ENCODE measurements at places on chromosomes 1 and 21. TPM values are rescaled to one million over a fixed set of nuclear protein-coding genes. Genes with fewer than 3 reads are reported as not detected.

DNA sequence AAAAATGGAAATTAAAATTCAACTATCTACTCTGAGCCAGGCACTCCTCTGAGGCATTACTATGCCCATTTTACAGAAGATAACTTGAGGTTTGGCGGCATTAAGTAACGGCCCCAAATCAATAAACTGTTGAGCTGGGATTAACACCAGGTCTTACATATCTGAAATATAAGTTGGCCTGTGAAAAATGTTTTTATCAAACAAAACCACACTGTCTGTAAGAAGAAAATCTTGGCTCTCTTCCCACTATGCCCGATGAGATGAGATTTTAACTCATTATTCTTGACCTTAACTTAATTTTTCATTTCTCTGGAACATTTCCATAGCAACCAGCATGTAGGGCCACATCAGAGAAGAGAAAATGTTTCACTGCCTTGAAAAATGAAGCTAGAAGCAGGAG is 21.8 kb downstream of the RC3H1 start:
- no peak for DNase-seq

DNA sequence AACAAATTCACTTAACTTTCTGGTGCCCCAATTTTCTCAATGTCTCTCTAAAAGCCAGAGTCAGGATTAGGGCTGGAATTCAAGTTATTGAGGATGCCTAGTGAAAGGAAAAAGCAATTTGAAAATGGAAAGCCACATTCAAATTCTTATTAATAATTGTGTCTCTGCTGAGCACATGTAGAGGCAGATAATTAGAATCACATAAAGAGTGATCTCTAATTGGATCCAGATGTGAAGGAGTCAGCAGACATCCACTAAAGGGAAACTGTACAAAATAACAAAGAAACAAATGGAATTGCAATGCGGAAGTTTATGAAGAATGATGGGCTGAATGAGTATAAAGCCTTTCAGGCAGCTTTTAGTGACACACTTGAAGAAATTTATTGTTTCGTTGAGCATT is 482.6 kb downstream of the TTLL7 start:
- no peak for DNase-seq

DNA sequence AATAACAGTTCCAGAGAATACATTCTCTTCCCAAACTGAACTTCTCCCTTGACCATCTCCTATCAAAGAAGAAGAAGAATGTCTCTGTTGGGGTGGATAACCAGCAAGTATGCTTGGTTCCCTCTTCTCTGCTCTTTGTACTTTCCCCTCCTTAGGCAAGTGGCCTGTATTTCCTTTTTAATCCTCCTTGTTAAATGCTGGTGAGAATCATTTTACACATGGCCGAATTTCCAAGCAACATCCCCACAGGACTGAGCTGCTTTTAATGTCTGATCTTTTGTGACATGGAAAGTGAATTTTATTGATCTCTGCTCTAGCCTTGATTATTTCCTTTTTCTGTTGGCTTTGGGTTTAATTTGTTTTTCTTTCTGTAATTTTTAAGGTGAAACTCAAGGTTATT is 336.7 kb downstream of the DUSP10 start:
- no peak for DNase-seq

GRCh38 chr1:24427545-24427862 is 11.9 kb downstream of the NIPAL3 start:
- DNase-seq = no peak

NFASC gene
- 40.6 TPM for total RNA-seq

DNA sequence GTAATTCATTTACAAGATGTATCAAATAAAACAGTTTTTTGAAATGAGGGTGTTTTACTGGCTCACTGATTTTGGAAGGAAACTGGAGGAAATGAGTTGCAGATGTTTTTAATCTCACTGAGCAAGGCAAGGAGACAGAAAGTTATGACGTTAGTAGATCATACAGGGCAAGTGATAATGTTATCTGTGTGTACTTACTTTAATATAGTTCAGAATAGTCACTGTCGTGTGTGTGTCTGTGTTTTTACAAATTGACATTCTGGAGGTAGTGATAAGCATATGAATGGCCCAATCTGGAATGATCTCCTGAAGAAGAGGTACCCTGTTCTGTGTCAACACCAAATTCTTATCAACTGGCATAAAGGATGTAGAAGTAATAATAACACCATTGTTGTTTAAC is 1.9 kb upstream of the GBP4 start:
- DNase-seq = no peak

MYOG gene
- total RNA-seq = not detected

CA6 gene
- total RNA-seq = not detected

DNA sequence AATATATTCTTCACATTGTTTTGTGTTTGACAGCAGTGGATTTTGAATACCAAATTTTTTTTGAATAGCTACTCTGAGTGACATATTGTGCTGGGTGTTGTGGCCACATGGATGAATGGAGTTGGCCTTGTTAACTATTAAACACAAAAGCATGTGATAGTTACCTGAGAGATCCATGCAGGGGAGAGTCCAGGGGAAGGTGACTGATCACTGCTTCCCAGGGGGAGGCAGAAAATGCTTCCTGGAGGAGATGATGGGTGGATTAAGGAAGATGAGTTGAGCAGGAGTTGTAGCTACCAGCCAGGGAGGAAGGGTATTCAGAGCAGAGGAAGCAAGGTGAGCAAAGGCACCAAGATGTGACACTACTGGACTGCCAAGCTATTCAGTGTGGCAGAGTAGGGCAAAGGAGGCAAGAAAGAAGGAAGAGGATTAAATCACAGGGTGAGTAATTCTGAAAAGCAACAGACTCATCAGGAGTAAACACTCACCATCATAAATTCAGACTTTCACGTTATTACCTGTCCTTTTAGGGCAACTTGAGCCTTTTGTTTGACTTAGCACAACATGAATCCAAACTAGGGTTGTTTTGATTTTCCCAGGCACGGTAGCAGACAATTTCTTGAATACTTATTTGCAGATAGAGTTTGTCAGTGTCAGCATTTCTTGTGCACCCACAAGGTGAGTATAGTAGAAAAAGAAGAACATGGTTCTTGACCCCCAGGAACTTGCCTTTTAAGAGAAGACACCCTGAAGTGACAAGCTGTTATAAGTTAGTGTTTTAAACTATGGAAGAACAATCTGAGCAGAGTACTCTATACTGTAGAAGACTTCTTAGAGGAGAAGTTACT is 4.2 kb downstream of the CD46 start:
- DNase-seq = no peak

- no peak for DNase-seq
Measured at GRCh38 chr1:55368698-55369097, 153.5 kb upstream of the USP24 start.

DNA sequence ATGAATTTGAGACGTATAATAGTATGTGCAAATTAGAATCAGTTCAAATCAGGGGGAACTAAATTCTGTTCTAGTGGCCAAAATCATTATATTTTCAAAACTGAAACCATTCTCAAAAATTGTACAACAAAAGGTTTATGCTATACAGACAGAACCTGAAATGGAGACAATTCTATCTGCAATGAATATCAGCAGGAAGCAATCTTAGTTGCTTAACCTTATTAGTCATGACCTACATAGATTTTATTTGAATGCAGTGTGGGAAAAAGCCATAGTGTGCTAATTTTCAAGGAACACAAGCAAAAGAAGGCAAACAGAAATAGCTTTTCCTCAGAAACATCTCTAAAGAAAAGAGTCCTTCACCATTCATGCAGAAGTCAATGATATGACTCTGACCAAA is 6.5 kb downstream of the AK5 start:
- DNase-seq = no peak

GRCh38 chr1:118826669-118827068 is 161.5 kb downstream of the TBX15 start:
- DNase-seq = no peak

DNA sequence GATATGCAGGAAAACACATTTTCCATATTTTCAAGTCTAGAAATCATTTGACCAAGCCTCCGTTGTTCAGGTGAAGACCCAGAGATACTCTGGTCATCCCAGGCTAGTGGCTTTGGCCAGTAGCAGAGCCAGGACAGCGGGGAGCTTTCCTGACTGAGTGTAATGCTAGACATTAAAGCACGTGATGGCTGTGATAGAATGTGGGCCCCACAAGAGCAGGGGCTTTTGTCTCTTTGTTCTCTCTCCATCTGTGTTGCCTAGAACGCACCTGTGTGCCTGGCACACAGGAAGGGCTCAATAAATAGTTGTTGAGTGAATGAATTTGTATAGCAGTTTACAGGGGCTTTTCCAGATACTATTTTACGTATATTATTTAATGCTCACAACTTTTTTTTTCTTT is 9.0 kb upstream of the CORT start:
- DNase-seq = no peak

PTCH2 gene
- total RNA-seq = 0.59 TPM

- DNase-seq = no peak
Measured at GRCh38 chr1:220003610-220004299, 42.5 kb downstream of the EPRS1 start.

GRCh38 chr1:234373959-234374254 is 651 bp downstream of the COA6 start:
- DNase-seq = no peak

- no peak for DNase-seq
Measured at GRCh38 chr1:224884361-224884801, 45.1 kb upstream of the DNAH14 start.

S100B gene
- 41.0 TPM for total RNA-seq

DNA sequence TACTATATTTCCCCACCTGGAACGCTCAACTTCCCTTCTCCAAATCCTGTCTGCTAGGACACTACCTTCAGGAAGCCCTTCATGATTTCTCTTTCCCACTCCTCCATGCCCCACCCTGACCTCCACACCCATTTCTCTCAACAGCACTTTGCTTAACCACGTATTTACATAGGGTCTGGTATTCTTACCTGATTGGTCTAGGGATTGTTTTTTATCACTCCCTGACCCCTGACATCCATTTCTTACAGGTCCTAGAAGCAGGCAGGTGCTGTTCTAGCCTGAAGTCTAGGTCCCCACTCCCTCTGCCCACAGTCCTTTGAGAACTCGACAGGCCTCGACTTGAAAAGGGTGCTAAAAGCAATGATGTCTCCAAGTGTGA is 47.5 kb downstream of the DMAP1 start:
- DNase-seq = no peak

Measured in left cardiac atrium (tissue), 4 donors.